ENCODE measurements at places on chromosomes 2 and 18.

GRCh38 chr2:2653231-2653630 is 322.2 kb upstream of the MYT1L start:
- DNase-seq, result no peak

- no peak for DNase-seq
These were observed 220.5 kb downstream of the PMAIP1 start for GRCh38 chr18:60120231-60120750.

GRCh38 chr2:168849610-168850009 is 40.6 kb downstream of the SPC25 start:
- DNase-seq, result no peak

DNA sequence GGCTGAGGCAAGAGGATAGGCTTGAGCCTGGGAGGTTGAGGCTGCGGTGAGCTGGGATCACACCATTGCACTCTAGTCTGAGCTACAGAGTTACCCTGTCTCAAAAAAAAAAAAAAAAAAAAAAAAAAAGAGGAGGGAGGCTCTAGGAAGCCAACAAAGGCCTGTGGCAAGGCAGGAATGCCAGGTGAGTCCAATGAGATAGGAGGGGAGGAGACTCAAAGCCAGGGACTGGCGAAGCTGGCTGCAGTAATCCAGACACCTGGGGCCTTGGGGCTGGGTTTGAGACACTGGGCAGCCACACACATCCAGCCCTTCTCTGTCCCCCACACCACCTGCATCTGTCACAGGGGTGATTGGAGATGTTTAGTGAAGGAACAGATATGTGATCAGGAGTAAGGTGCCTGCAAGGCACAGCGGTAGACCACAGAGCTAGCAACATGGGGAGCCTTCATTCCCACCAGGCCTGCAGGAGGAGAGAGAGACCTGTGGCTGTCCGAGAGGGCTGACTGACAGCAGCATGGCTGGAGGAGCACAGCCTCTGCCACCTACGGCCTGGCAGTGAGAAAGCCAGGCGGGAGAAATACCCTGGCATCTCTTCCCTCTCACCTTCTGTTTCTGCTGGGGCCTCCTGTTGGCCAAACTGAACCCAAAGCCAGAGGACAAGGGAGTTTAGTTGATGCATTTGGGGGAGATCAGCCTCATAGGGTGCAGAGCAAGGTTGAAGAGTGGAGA is 9.5 kb downstream of the CHPF start:
- DNase-seq, result no peak

- no peak for DNase-seq
These were observed 159.0 kb downstream of the TMX3 start for GRCh38 chr18:68555879-68556301.

DNA sequence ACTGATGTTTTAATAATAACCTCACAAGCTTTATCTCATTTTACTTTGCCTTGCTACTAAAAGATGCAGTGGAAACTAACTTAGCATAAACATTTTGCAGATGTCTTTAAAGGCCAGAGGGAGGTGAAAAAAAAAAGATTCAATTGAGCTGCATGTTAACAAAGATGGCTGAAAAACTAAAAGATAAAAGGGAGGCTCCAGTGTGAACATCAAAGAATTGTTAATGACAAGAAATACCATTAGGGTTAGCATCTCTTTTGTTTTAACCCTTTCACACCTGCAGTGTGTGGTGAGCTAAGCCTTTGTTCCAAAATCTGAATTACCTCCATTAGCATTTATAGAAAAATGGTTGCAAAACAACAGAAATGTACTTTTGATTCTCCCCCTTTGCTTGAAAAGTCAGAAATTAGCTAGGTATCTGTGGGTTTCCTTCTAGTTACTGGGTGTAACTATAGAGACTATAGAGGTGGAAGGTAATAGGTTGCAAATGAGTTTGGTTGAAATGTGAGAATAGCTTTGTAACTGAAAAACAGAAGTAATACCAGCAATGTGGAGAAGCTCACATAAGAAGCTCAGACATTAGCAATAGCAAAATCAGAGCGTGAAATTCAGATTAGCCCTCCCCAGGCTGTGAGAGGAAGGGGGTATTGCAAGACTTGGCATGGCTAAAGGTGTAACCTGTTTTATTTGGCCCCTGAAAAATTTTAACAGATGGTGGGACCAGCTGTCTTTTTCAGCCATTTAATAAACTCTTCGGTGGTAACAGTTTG is 34.8 kb upstream of the SP5 start:
- DNase-seq, result no peak
